ENCODE measurements at places on chromosomes 5 and 9.

GRCh38 chr9:134948149-134948548, 30.4 kb upstream of the FCN1 start:
- no peak for DNase-seq

DNA sequence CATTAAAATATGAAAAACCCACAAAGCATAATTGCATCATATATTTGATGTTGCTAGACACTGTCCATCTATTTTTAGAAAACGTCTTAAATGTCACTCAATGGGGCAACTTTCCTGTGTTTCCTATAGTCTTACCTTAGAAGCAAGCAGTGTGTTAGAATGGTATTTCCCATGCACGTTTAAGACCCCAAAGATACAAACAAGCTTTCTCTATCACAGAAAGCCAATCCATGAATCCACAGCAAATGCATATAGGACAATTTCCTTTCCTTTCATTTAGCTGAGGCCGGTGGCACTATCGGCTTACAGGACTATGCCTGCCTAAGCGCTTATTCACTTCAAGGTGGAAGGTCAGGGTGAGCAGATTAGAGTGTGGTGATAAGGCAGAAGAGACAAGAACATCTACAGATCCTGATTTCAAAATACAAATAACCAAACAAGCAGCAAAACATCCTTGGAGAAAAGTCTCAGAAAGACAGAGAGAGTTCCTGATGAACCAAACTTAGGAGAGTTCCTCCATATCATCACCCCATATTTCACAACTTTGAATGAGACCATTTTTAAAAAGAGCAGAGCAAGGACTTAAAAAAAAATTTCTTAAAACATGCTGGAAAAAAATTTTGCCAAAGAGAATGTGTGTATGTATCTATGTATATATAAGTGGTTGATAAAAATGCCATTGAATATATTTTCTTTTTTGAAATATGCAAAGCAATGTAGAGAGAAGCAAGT, 57.2 kb downstream of the MEF2C start:
- no peak for DNase-seq

GRCh38 chr5:149838881-149839739, 105.5 kb downstream of the PDE6A start:
- no peak for DNase-seq

- DNase-seq: no peak
Measured at GRCh38 chr9:3136686-3137346, 292.9 kb upstream of the PUM3 start.

GRCh38 chr9:74496819-74497747, at the start of gene RORB:
Gene RORB, plus strand, starts transcription at chr9:74497335. Its CDS starts 642 bp downstream, at chr9:74497977.
- peak; percentile 76 for DNase-seq

GRCh38 chr9:82993856-82994605, 68.9 kb downstream of the RASEF start:
- no peak for DNase-seq

- DNase-seq: no peak
Measured at GRCh38 chr9:107108342-107109130, 174.5 kb upstream of the RAD23B start.

DNA sequence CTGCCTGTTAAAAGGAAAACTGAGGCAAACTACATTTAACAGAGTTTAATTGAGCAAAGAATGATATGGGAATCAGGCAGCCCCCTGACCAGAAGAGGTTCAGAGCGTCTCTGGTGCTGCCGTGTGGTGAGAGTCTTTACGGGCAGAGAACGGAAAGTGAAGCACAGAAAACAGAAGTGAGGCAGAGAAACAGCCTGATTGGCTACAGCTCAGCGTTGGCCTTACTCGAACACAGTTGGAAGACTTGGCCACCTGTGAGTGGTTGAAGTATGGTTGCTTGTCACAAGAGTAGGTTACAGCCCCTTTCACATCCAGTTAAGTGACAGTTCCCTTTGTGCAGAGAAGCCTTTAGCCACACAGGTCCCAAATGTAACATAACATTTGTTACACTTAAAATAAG, 16.9 kb upstream of the FBP1 start:
- peak; percentile 76 for DNase-seq

GRCh38 chr9:124392871-124393460, 22.3 kb downstream of the PSMB7 start:
- no peak for DNase-seq

DNA sequence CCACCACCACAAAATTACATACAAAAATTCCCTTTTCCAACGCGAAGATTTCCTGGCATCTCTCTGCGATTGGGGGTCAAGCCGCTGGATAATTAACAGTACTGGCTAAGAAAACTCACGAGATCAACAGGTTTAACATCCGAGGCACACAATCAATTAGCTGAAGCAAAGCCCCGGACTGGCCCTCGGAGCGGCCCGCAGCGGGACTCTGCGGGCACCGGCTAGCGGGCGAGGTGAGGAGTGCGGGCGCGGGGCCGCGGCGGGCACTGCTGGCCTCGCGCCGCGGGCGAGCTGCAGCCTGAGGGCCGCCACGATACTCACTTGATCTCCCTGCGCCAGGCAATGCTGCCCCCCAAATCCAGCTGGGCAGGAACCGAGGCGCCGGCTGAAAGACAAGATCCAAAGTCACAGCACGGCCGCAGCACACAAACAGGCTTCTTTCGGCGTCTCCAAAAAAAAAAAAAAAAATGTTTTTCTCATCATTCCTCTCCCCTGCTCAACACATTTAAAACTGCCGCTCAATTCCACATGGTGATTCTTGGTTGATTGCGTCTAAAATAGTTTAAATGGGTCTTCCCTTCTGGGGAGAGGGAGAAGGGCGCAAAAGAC, 210.2 kb downstream of the MEF2C start:
- no peak for DNase-seq

DNA sequence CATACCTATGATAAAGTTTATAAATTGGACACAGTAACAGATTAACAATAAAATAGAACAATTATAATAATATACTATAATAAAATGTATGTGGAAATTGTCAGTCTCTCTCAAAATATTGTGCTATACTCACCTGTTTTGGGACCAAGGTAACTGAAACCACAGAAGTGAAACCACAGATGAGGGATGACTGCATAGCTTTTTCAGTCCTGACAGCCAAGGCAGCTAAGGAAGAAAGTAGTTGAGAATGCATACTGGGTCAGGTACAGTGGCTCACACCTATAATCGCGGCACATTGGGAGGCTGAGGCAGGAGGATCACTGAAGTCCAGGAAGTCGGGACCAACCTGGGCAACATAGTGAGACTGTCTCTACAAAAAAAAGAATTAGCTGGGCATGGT, 8.9 kb downstream of the SRP19 start:
- no peak for DNase-seq

DNA sequence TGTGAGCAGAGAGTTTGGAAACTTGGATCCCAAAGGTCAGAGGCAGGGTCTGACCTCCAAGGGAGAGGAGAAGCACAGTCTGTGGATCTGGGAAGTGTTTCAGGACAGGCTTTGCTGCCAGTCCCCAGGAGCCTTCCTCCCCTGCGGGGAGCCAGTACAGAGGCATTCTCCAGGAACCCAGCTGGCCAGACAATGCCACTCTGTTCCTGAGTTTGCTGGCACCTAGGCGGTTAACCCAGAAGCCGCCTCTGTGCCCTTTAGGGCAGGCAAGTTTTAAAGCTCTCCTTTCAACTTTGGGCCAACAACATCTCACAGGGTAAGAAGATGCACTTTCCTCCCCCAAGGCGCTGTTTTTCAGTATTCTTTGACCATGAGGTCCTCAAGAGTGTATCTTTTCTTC, 37.0 kb upstream of the FGF1 start:
- DNase-seq: no peak

GRCh38 chr5:107058803-107059202, 611.9 kb downstream of the EFNA5 start:
- no peak for DNase-seq

DNA sequence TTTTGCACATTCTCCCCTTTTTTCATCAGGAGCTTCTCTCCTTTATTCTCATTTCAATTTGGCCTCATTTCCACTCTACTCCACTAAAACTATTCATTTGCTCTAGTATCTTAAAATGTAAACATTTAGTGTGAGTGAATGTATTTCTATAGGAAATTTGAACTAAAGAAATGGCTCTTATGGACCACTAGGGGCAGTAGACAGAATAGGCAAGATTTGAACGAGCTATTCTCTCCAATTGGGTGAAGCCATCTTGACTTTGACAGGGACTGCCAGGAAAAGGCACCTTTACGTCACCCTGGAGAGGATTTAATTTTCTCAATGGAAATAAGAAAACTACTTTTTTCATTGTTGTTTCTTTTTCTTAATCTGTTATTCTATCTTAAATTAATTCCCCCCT, 666.3 kb downstream of the DNAH5 start:
- DNase-seq: no peak

DNA sequence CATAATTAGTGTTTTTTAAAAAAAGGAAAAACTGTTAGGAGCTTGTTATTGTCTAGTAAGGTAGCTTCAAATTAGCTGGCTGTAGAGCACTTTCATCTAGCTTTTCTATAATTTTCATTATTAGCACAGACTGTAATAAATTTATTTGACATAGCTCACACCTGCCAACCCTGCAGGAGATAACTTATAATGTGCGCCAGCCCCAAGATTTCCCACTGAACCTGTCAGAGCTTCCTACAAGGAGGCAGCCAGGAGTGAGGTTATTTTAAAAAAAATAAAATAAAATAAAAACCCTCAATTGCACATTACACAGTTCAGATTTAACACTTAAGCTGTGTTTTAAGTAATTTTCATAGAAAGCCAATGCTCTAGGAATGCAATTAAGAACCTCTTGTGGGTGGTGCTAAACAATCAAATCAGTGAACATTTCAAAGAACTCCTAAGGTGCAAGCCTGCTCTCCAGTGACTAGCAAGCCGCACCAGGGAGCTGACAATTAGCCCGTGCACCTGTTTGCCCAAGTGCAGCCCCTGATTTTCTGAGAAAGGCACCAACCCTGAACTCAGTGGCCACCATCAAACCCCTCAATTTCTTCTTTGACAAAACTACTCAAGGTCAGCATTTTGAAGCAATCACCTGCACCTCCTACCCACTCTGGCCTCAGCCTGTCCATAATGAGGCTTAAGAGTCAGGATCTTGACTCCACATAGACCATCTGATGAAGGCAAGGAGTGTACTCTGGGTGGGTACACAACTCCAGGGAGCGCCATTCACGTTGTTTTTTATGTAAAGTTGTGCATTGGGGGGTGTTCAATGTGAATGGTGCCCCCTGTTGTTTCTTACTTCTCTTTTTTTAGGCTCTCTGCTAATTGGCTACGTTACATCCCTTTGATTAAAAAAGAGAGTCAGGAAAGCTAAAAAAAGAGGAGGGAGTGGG, 385.3 kb upstream of the WWC1 start:
- DNase-seq: no peak

DNA sequence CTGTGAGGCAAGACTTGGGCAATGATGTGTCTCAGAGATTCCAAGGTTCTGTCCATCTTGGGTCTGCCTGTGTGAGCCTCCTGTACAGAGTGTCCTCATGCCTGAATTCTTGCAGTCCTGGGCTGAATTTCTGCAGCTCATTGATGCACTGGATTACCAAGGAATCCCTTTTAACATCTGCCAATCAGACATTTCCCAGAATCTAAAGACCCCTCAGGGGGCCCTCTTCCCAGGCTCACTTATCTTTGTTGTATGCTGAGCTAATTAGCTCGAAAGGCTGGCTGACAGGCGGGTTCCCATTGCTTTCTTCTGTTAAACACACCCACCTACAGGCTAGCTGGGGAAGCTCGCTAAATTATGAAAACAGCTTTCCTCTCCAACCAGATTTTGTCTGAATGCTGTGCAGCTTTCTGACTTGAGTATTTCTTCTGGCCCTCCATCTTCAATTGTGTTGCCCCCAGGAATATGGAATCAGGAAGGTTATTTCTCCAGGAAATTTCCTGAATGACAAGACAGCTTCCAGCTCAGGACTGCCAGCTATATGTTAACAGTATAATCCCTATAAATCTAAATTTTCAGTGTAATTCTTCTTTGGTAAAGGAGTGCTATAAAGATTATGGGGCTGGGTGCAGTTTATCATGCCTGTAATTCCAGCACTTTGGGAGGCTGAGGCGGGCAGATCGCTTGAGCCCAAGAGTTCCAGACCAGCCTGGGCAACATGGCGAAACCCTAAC, at the start of gene LIX1:
LIX1 (minus strand) TSS at position 91 of the 734 bp plus-strand sequence; CDS start at position 56, 35 bp downstream.
- DNase-seq: peak; percentile 50

DNA sequence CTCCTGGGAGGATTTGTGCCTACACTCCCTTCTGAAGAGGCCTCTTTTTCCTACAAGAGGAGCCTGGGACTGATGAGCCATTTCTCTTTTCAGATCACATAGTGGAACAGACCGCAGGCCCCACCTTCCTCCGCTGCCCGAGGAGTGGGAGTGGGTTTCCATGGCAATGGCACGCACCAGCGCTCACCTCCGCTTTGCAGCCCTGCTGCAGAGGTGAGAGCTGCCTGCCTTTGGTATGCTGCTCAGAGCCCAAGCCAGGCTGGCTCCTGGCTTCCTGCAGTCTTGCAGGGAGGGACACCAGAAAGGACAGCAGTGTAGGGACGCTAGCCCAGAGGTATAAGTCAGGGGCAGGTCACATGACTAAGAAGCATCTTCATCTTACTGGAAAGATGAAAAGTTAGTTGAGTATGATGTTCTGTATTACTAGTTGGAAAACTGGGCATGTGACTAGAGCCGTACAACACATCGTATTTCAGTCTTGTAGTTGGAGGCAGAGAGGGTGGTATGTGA, 12.4 kb downstream of the PTTG1 start:
- peak; percentile 74 for DNase-seq

DNA sequence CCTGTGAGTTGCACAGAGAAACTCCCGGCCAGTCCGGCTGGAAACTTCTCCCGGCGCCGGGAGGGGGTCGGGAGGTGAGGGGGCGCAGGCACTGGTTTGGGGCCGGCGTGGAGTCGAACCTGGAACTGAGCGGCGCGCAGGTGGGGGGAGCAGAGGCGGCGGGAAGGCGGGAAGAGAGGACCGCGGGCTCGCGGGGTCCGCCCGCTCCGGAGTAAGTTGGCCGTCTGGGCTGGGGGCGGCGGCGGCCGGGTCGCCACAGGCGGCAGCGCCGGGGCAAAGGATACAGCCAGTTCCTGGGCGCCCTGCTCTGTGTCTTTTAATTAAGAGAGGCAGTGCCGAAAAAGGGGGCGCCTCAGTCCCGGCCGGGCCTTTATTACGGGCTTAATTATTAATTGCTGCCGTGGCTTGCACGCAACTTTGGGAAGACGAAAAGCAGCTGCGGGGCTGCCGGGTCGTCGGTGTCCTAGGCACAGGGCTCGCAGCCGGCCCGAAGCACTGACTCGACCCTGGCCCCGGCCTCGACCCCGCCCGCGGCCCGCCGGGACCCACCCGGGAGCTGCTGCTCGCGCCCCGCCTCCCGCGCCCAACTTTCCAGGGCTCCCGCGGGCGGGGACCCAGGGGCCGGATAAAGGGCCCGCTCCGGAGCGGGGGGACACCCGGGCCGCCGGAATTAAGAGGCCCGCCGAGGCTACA, 1.1 kb downstream of the NTNG2 start:
- no peak for DNase-seq

GRCh38 chr9:136624184-136624951, 38.3 kb upstream of the EGFL7 start:
- DNase-seq: no peak

DNA sequence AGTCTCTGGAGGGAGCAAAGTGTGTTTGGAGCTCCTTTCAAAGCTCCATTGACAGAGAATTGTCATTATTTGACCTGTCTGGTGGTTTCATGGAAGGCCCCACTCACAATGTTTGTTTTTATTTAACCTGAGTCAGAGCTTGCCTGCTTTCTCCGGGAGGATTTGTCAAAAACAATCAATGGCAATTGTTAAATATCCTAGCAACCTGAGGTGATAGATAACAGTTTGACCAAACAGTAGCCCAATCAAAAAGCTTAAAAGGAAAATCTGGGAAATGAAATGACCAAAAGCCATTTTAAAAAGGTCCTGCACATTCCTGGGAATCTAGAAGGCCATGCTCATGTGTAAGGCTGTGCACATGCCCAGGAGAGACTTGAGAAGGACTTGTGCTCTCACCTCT, 177.2 kb upstream of the POC5 start:
- DNase-seq: no peak

All from GM13976 (cell line).